Bone marrow (tissue), 2 donors: ENCODE measurements at places on chromosomes 2 and 18.

DNA sequence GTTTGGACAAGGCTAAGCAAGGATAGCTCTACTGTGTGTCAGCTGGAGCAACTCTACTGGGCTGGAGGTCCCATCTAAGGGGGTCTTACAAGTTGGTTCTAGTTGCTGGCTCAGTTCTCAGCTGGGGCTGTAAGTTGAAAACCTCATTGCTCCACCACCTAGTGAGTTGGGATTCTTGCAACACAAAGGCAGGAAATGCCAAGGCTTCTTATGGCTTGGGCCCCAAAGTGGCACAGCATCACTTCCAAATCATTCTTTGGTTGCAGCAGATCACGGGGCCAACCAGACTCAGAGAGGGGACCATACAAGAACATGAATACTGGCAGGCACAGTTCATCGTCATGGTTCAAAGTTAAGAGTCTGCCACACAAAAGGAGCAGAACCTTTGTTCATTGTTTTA is 332.7 kb downstream of the LRRTM1 start:
- no peak for DNase-seq

DNA sequence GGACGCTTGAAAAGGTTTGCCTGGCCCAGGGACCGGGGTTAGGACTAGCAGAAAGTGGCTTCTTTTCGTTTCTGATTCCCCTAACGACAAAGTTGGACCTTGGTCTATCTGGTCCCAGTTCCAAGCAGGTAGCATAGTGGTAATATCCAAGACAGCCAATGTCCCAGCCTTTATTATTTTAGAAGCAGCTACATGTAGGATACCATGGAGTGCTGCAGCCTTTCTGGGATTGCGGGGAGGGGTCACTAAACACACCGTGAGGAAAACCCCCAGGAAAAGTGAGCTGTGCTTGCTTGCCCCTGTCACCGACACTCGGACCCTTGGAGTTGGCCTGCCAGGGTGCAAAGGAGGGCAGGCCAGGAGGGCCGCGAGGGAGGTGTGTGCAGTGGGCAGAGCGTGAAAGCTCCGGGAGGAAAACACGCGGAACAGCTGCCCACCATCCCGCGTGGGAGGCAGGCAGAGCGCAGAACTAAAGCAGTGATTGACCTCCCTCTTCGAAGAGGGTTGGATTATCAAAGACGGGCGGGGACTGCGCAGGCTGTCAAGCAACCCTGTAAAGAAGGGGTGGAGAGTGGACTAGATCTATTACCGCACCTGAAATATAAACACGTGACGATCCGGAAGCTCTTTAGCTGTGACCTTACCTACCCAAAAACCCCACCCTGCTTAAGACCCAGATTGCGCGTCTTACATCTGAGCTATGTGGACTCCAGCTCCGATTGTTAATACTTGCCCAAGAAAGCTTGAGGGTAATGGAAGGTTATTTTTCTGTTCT is 624 bp upstream of the MAP4K3 start:
- DNase-seq, result no peak

DNA sequence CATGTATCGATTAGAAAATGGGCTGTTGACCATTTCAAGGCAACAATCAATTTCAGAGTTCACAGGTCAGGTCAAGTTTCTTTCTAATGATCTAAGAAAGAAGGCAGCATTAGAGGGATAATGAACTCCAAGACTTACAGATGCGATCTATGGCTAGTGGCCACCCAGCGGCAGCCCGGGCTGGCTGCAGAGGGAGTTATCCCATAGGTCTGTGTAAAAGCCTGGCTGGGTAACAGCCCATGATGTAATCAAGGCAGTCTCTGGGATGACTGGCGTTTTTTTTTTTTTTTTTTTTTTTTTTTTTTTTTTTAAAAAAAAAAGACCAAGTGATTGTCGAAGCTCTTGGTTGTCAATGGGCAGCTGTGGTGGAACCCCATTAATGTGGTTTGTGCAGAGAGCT is 171.1 kb upstream of the SKOR2 start:
- DNase-seq, result no peak

DNA sequence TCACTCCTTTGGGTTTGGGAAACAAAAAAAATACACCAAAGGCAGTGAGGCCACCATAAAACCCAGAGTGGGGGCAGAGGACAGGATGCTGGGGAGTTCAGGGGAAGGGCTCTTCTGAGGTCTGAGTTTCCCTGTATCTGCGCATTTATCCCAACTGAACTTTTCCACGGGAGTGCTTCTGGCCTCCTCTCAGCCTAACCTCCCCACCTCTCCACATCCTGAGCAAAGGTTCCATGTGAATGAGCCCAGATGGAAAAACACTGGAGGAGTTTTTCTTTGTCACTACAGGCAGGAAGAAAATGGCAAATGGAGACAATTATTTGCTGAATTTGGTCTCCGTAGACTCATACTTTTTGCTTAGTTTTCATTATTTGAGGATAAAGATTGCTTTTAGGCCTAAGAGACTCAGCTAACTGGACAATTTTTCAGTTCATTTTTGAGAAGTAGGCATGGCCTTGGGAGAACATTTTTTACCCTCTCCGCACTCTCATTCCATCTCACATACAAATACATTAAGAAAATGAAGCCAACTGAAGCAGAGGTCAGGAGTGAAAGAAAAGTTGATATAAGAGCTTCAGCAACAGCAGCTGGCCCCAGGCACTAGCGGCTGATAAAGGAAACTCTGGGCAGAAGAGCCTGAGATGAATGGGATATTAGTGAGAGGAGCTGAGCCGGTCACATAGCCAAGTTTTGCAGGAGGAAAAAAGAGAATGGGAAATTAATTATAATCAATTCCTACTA is 82.6 kb upstream of the CYP1B1 start:
- DNase-seq, result no peak

DNA sequence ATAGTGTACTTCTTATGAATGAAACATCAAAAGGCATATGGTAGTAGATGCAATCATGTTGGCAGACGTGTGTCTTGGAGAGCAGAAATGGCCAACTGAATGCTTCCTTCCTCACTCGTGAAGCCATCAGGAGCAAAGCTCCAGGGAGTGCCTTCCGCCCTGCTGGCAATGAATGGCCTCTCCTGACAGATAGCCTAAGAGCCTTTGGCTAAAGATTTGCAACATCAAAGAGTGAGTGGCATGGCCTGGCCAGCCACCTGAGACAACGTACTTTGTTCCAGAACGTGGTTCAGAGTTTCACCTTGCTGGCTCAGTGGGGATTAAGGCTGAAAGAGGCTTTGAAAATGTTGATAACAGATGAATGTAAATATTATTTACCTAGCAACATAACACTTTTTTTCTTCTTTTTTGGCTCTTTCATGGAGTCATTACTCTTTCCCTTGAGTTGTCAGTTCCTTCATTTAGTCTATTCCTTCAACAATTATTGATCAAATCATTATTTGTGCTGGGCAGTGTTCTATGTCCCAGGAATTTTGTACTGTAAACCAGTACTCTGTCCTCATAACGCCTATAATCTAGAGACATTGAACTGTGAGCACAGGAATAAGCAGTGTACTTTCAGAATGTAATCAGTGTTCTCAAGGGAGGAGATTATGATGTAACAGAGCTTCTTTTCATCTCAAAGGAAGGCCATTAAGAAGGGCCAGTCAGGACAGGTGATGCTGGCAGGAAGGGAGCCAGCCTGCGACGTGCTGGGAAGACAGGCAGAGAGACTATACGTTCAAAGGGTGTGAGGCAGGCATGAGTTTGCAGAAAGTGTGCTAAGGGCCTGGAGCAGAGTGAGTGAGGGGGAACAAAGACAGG is 59.4 kb upstream of the SH3RF3 start:
- no peak for DNase-seq

DNA sequence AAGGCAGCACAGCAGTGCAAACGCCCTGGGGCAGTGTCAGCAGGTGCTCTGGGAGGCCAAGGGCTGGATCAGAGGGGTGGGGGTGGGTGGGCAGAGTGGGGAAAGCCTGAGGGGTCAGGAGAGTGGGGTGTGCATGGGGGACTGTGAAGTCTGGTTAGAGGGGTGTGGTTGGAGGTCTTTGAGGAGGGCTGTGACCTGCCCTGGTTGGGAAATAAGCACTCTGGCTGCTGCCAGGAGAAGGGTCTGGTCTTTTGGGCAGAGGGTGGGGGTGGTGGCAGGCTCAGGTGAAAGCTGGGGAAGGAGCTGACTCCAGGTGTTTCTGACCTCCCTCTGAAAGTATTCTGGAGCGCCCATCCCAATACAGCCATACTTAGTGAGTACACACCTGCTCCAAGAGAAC is 4.2 kb downstream of the ALPI start:
- DNase-seq, result no peak

- DNase-seq, result no peak
Observed at GRCh38 chr2:151967829-151968722, 130.8 kb downstream of the CACNB4 start.

DNA sequence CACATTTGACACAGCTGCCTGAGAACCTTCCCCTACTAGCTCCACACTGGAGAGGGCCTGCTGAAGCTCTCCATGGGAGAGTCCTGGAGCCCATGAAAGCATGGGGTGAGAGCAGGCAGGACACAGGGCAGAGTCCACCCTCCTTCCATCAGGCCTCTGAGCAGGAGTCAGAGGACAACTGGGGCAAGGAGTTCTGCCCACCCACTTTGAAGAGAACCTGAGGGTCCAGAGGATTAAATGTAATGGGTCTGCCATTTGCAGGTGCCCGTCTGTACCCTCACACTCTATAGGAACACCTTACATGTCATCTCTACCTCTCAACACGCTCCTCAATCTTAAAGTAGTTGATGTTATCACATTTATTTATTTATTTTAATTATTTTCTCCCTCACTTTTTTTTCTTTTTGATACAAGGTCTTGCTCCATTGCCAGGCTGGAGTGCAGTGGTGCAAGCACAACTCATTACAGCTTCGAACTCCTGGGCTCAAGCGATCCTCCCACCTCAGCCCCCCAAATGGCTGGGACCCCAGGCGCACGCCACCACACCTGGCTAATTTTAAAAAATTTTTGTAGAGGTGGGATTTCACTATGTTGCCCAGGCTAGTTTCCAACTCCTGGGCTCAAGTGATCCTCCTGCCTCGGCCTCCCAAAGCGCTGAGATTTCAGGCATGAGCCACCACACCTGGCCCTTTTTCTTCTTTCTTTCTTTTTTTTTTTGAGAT is 10.2 kb downstream of the ADRA2B start:
- no peak for DNase-seq

DNA sequence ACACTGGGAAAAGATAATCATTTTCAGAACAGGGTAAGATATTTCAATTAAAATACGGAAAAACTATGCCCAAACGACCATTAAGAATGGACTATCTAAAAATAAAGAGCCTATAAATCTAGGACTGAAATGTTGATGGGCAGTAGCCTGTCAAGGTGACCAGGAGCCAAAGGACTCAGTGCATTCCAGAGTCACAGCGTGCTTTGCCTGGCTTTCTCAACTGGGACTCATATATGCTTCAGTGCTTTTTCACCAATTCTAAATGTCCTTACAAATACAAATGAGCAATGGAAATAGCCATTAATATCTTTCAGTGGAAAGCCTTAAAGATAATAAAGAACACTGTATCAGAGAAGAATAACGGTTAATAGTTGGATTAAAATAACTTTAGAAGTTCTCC is 35.4 kb downstream of the PREPL start:
- no peak for DNase-seq

GRCh38 chr18:51053814-51054213 is 23.8 kb downstream of the SMAD4 start:
- DNase-seq, result no peak

GRCh38 chr2:120747281-120747680 is 11.6 kb downstream of the GLI2 start:
- no peak for DNase-seq

GRCh38 chr2:19883971-19884720 is 17.6 kb downstream of the TTC32 start:
- no peak for DNase-seq

DNA sequence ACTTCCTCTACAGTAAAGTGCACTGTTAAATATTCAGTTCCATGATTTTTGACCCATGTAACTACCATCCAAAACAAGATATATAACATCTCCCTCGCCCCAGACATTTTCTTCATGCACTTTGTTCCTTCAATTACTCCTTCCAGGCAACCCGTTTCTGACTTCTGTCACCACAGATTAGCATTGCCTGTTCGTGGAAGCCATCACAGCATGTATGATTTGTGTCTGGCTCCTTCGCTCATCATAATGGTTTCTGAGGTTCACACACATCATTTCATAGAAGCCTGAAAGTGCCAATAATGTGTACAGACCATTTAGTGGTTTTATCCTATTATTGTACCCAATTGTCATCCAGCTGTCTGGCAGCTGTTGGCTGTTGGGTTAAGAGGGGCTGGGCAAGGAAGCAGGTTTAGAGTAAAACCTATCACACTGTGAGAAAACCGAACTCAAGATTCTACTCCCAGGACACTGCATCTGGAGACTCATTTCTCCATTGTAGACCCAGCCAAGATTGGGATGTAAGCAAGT is 16.1 kb downstream of the ARHGAP28 start:
- no peak for DNase-seq

GRCh38 chr2:62340994-62341484 is 145.1 kb downstream of the B3GNT2 start:
- no peak for DNase-seq

- no peak for DNase-seq
Observed at GRCh38 chr2:226354434-226354833, 445.2 kb downstream of the IRS1 start.

- no peak for DNase-seq
Observed at GRCh38 chr18:36511791-36512352, 214.4 kb downstream of the FHOD3 start.

- DNase-seq, result no peak
Observed at GRCh38 chr2:165720511-165720910, 73.5 kb downstream of the GALNT3 start.

DNA sequence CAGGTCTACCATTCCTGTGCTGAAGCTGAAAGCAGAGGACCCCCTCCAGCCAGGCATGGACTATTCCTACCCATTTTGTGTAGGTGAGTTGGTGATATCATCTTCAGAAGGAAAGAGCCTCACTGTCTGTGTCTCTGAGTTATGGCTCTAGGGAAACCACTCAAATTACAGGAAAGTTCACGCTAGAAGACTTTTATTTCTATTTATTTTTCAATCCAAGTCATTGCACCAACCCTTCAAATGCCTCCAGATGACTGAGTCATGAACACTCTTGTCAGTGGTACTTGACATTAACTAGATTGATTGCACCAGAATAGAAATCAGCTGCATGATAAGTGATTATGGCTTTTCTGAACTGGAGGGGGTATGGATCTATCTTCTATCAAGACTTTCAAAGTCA is 338.4 kb downstream of the MBD2 start:
- DNase-seq, result no peak

DNA sequence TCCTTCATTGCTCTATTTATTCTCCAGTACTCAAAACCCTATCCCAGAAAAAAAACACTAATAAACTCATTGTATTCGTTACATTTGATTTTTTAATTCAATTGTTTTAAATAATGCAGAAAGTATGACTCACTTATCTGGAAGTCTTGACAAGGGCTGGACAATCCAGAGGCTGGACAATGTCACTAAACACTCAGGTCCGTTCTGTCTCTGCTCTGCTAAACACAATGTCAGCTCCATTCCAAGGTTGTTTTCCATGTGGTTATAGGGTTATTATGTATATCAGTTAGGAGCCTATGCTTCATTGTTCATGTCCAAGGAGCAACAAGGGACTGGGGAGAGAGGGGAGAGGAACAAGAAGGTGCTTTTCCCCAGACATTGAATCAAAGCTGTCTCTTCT is 125.5 kb downstream of the IRS1 start:
- no peak for DNase-seq
